Eye (tissue), 1 donor: ENCODE measurements at places on chromosomes 6 and 20.

DNA sequence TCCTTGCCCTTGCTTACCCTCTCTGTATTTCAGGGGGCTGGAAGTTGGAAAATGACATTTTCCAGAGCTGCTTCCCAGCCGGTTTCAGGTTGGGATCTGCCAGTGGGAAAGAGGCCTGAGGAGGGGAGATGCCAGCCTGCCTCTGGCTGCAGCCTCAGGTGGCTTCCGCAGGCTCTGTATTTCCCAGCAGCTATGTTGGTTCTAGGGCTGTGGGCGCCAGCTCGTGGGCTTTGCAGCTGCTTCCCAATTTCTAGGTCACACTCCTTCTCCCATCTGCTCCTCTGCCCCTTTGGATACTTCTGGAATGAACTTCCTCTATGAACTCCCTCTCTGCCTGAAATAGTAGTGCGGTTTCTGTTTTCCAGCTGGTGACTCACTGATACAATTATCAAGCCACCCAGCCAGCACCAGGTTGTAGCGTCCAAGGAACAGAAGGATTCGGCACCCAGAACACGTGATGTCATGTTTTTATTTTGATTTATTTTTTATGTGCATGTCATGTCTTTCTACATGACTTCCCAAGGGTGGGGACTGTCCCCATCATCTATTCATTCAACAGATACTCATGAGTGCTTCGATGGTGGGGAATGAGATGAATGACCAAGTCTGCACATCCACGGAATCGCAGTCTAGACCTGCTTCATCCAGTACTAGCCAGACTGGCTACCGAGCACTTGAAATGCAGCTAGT lies 38.0 kb downstream of the TGM2 start:
- peak; percentile 42 for DNase-seq

DNA sequence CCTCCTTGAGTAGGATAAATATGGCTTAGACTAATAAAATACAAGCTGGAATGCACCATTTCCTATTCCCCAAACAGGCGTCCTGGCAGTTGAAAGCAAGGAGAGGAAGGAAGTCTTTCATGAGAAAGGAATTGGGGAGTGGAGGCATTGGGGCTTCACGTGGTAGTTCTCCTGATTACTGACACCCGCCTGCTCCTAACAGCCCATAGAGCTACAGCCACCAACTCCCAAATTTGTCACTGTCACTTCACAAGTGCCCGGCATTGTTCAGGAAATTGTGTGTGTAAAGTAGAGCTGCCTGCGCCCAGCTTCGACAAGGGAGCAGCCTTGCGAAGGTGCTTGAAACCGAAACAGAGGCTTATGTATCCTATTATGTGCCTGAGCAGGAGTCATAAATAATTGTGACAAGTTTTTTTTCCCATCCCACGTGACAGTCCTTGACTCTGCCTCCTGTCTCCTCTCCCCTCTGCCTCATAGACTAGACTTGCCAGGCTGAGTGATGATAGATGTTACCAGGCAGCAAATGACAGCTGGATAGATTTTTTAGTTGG lies 301.7 kb upstream of the ZFP64 start:
- no peak for DNase-seq

- DNase-seq: peak; percentile 18
These were observed 505.5 kb downstream of the PRIM2 start for GRCh38 chr6:57822896-57823358.

GRCh38 chr6:48670546-48670945 lies 559.5 kb upstream of the PTCHD4 start:
- no peak for DNase-seq

DNA sequence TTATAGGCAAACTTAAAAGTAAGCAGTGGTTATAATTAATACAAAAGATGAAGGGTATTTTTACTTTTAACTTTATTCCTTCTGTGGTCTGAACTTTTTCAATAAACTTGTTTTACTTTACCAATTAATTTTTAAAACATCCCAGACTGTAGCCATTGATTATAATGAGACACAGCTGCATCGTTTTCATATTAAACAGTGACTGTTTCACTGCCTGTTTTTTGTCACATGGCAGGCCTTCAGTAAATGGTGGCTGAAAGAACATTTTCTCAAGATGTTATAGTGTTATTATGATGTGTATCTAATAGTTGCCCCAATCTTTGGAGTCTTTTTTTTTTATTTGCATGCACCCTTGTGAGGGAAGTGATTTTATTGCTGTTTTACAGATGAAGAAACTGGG lies 95.1 kb downstream of the PLCB4 start:
- no peak for DNase-seq

- no peak for DNase-seq
These were observed 8.3 kb downstream of the FGD2 start for GRCh38 chr6:37013516-37014491.

- DNase-seq: no peak
These were observed 11.1 kb downstream of the TPD52L1 start for GRCh38 chr6:125164696-125165095.
